Left ventricle myocardium inferior (tissue), 1 donor: ENCODE measurements at places on chromosomes 6 and 20. TPM values are rescaled to one million over a fixed set of nuclear protein-coding genes. Genes with fewer than 3 reads are reported as not detected.

DNA sequence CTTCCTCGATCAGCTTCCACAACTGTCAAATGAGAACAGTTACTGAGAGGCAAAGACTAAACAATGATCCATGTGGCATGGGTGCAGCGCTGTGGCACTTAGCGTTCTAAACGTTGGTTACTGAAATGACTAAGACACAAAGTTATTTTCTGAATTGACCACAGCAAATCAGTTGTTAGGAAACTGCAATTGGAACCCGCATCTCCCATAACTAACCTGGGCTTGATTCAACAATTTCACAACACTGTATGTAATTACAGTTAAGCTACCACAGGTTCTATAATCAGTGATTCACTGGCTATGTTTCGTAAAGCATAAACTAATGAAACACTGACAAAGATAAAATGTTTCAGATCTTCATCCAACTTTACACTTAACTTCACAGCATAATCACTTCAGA, 12.5 kb downstream of the WDR27 start:
- DNase-seq = no peak
- no peak overlapping the region for H3K4me3 ChIP-seq
- H3K4me1 ChIP-seq = no peaks in the 10 kb centered on the region

- H3K4me3 ChIP-seq = no peak overlapping the region
- H3K27me3 ChIP-seq = no peaks in the 10 kb centered on the region
- no peaks in the 10 kb centered on the region for H3K36me3 ChIP-seq
Measured at GRCh38 chr6:129006724-129007514, 124.0 kb downstream of the LAMA2 start.

DNA sequence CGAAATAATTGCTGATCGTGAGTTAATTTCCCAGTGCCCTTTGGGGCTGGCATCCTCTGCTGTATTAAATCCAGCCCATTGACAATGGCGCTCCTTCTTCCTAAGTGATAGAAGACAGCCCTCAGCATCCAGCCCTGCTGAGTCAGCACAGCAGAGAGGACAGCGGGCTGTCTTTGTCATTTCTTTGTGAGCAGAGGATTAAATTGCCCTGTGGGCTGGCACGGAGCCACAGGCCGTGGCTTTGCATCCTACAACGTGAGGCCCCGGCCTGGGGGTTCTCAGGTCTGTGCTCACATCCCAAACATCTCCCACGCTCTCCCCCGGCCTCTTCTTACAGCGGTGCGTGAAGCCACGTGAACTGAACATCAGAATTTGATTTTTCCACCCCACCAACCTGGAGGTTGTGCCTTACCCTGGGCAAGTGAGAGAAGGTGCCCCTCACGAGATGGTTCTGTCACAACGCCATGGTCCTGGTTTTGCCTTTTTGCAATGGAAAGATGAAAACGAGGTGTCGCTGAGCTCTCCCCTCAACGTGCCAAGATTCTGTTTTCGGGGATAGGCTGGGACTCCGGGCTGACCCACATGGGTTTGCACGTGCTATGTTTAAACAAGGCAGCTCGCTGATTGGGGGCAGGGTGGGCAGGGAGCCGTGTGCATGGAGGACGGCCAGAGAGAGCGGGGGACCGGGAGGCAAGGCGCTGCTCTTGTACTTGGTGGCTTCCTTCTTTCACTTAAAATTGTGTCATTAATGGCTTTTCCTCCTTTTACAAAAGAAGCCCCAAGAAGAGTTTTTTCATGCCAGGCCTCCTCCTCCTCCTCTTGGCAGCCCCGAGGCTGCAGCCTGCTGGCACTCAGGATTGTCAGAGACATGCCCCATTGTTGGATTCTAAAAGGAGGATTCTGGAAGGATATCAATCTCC, 19.5 kb downstream of the CDH4 start:
- no peak overlapping the region for H3K27ac ChIP-seq
- peaks cover 41% of the 10 kb centered on the region for H3K27me3 ChIP-seq
- H3K4me3 ChIP-seq = no peak overlapping the region
- no peaks in the 10 kb centered on the region for H3K4me1 ChIP-seq
- DNase-seq = no peak

DNA sequence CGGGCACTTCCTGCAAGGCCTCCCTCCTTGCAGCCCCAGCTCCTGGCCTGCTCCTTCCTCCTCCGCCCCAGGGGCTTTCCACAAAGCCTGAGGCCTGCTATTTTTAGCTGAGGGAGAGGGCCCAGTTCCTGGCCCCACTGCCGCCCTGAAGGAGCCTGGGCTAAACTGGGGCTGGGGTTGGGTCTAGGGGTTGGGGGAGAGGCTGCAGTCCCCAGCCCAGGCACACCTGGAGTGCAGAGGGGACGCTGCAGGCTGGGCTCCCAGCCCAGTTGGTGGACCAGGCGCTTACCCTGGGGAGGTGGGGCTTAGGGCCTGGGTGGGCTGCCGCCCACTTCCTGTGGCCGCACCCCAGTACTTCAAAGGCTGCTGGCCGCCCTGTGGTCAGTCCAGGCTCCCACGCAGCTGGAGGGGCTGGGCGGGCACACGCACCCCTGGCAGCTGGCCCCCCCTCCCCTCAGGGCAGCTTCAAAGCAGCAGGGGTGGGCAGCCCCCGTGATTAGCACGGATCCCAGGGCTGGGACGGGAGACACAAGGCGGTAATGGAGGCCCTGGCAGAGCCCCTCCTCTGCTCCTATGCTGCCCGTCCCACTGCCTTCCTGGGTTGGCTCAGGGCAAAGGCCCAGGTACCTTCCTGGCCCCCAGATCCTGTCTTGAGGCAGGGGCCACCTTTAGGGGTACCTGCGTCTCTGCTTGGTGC, 7.1 kb upstream of the ABHD16B start:
- peaks cover 67% of the 10 kb centered on the region for H3K4me1 ChIP-seq
- H3K27ac ChIP-seq = peak overlapping the region; percentile 96
- no peak for DNase-seq
- H3K27me3 ChIP-seq = no peaks in the 10 kb centered on the region
- H3K4me3 ChIP-seq = peak overlapping the region; percentile 50
- no peaks in the 10 kb centered on the region for H3K36me3 ChIP-seq

GRCh38 chr20:34880215-34880850, 3.9 kb downstream of the ACSS2 start:
- peaks cover 54% of the 10 kb centered on the region for H3K4me1 ChIP-seq
- H3K36me3 ChIP-seq = peaks cover 31% of the 10 kb centered on the region
- peak overlapping the region; percentile 16 for H3K27ac ChIP-seq
- no peaks in the 10 kb centered on the region for H3K27me3 ChIP-seq
- no peak for DNase-seq

GRCh38 chr20:60480950-60481742, 522.9 kb downstream of the CDH26 start:
- H3K4me1 ChIP-seq = no peaks in the 10 kb centered on the region
- H3K27ac ChIP-seq = no peak overlapping the region
- DNase-seq = peak; percentile 47
- no peaks in the 10 kb centered on the region for H3K36me3 ChIP-seq
- H3K27me3 ChIP-seq = peaks cover 19% of the 10 kb centered on the region

- H3K4me1 ChIP-seq = peaks cover 51% of the 10 kb centered on the region
- H3K27ac ChIP-seq = no peak overlapping the region
- H3K4me3 ChIP-seq = no peak overlapping the region
- no peaks in the 10 kb centered on the region for H3K36me3 ChIP-seq
- DNase-seq = no peak
Measured at GRCh38 chr6:37867756-37868446, 48.4 kb downstream of the ZFAND3 start.

GRCh38 chr20:11454966-11455799, 462.5 kb upstream of the BTBD3 start:
- no peaks in the 10 kb centered on the region for H3K36me3 ChIP-seq
- H3K27ac ChIP-seq = peak overlapping the region; percentile 45
- no peak overlapping the region for H3K4me3 ChIP-seq
- no peaks in the 10 kb centered on the region for H3K27me3 ChIP-seq

DNA sequence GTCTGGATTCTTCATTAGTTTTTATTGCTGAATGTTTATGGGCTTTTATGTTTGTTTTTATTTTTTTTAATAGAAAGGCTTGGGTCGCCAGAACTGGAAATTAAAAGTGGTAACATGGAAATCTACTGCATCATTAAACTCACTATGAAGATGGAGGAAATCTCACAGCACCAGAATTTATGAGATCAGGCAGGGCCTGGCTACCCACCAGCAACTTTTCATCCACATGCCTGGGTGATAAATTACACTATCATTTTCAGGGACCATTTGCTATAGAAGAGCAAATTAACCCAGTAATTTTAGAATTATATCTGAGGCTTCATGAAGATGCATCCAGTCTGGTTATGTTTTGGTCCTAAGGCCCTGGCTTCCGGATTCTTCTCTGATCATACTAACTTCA, 57.8 kb upstream of the PLCB4 start:
- no peak overlapping the region for H3K27ac ChIP-seq
- no peaks in the 10 kb centered on the region for H3K27me3 ChIP-seq
- no peak for DNase-seq
- no peaks in the 10 kb centered on the region for H3K36me3 ChIP-seq

DNA sequence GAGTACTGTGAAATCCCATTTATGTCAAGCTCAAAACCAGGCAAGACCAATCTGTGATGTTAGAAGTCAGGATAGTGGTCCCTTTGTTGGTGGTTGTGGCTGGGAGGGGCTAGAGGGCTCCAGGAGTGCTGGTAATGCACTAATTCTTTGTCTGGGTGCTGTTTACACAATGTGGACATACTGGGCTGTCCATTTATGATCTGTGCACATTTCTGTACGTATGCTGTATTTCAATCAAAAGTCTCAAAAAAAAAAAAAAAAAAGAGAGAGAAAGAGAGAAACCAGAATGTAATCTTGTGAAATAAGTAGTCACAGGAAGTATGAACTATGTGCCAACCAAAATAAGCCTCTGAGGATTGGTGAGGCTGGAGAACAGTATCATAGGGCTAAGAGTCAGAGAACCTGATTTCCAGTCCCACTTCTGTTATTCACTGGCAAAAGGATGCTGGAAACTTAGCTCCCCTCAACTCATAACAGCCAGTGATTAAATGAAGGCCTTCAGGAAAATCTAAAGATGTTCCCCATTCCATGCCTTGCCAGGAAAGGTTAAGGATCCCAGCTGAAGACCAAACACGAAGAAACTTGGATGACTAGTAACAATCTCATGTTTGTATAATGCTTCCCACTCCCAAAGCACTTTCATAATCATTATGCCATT, 19.6 kb upstream of the TRAM2 start:
- H3K36me3 ChIP-seq = no peaks in the 10 kb centered on the region
- peak overlapping the region; percentile 63 for H3K27ac ChIP-seq
- no peaks in the 10 kb centered on the region for H3K27me3 ChIP-seq

DNA sequence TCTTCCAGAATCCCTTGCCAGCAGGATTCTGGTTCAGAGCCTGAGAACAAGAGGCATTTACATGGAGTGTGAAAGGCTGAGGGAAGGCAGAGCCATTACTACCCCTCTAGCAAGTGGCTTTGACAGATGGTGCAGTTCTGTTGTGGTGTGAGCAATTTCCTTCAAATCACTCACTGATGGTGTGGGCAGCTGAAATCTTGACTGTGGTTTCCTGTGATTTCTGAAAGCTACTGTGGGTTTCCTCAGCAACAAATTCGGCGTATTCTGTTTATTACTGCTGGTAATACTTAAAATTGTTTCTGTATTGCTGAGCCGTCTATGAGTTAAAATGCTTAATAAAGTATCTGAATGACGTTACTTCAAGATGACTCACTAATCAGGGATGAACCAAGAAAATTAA, 181.5 kb upstream of the TCF21 start:
- H3K4me3 ChIP-seq = no peak overlapping the region
- H3K27me3 ChIP-seq = no peaks in the 10 kb centered on the region
- no peaks in the 10 kb centered on the region for H3K4me1 ChIP-seq
- no peaks in the 10 kb centered on the region for H3K36me3 ChIP-seq

DNA sequence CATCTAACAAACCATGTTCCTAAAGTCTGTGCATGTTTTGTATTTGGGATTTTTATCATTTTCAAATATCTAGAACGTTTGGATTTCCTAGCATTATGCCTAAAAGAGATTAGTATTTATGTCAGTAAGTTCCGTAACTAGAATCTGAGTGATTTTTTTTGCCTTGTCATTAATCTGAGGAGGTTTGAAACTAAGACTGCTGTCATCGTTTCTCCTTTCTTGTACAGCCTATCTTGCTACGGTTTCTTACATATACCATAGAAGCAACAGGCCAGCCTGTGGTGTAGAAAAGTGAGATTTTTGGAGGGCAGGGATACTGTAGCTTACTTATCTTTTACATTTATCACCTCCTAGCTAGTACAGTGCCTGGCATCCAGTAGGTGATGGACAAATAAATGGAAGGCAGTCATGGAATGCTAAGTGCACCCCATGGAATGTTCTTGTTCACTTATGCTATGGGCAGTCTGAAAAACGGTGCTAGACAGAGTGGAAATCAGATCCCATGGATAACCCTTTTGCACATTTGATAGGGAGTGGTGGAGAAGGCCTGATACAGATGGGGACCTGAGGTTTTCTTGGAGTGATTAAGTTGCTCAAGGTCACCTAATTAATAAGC, 93.9 kb downstream of the ARID1B start:
- no peak overlapping the region for H3K27ac ChIP-seq
- H3K4me3 ChIP-seq = no peak overlapping the region
- DNase-seq = no peak
- no peaks in the 10 kb centered on the region for H3K27me3 ChIP-seq
- H3K4me1 ChIP-seq = peaks cover 77% of the 10 kb centered on the region
- no peaks in the 10 kb centered on the region for H3K36me3 ChIP-seq

- no peak overlapping the region for H3K4me3 ChIP-seq
- no peak for DNase-seq
- H3K4me1 ChIP-seq = peaks cover 10% of the 10 kb centered on the region
- peaks cover 57% of the 10 kb centered on the region for H3K27me3 ChIP-seq
- no peaks in the 10 kb centered on the region for H3K36me3 ChIP-seq
- H3K27ac ChIP-seq = no peak overlapping the region
Measured at GRCh38 chr6:37517411-37517812, 17.7 kb upstream of the CCDC167 start.

- peaks cover 11% of the 10 kb centered on the region for H3K4me1 ChIP-seq
- no peaks in the 10 kb centered on the region for H3K27me3 ChIP-seq
- no peak overlapping the region for H3K4me3 ChIP-seq
- DNase-seq = no peak
Measured at GRCh38 chr6:130794010-130794697, 33.1 kb upstream of the SMLR1 start.

- H3K27ac ChIP-seq = peak overlapping the region; percentile 96
- peaks cover 75% of the 10 kb centered on the region for H3K4me1 ChIP-seq
- H3K27me3 ChIP-seq = no peaks in the 10 kb centered on the region
- no peak for DNase-seq
- H3K36me3 ChIP-seq = no peaks in the 10 kb centered on the region
Measured at GRCh38 chr20:63831646-63831992, 555 bp upstream of the ZBTB46 start.

GRCh38 chr6:148965287-148965686, 218.5 kb downstream of the UST start:
- no peaks in the 10 kb centered on the region for H3K36me3 ChIP-seq
- H3K27me3 ChIP-seq = peaks cover 5% of the 10 kb centered on the region
- no peak overlapping the region for H3K4me3 ChIP-seq

- H3K4me1 ChIP-seq = no peaks in the 10 kb centered on the region
- peaks cover 71% of the 10 kb centered on the region for H3K27me3 ChIP-seq
- H3K27ac ChIP-seq = no peak overlapping the region
- no peaks in the 10 kb centered on the region for H3K36me3 ChIP-seq
Measured at GRCh38 chr20:24765316-24766142, 183.5 kb upstream of the CST7 start.

- no peak for DNase-seq
- H3K36me3 ChIP-seq = no peaks in the 10 kb centered on the region
- no peaks in the 10 kb centered on the region for H3K4me1 ChIP-seq
- no peak overlapping the region for H3K27ac ChIP-seq
Measured at GRCh38 chr6:30857112-30857511, 27.2 kb upstream of the DDR1 start.

ZKSCAN4 gene
- total RNA-seq = 3.1 TPM

HUS1B gene
- not detected for total RNA-seq

ULBP3 gene
- total RNA-seq = 0.99 TPM

NHSL1 gene
- 44.7 TPM for total RNA-seq

NOX3 gene
- not detected for total RNA-seq
